ENCODE measurements at places on chromosomes 12 and 14. TPM values are rescaled to one million over a fixed set of nuclear protein-coding genes. Genes with fewer than 3 reads are reported as not detected.

DNA sequence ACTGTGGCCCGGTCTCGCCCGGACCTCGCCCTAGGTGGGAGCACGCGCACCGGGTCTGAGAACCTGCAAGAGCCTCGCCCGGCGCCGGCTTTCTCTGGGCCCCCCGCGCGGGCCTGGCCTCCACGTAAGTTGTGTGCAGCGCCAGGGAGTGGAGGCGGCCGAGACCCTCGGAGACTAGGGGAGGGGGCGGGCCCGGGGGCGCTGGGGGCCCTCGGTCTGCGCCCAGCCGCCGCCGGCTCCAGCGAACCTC is 183 bp upstream of the PRMT8 start:
- no peaks in the 10 kb centered on the region for H3K36me3 ChIP-seq
- H3K27me3 ChIP-seq = peaks cover 50% of the 10 kb centered on the region
- no peak overlapping the region for H3K4me3 ChIP-seq
- H3K27ac ChIP-seq = no peak overlapping the region

GRCh38 chr12:94182986-94183707 is 34.8 kb downstream of the PLXNC1 start:
- peaks cover 18% of the 10 kb centered on the region for H3K27me3 ChIP-seq
- H3K36me3 ChIP-seq = no peaks in the 10 kb centered on the region
- no peaks in the 10 kb centered on the region for H3K4me1 ChIP-seq
- no peak overlapping the region for H3K4me3 ChIP-seq
- no peak overlapping the region for H3K27ac ChIP-seq
- DNase-seq = no peak

- DNase-seq = peak; percentile 42
- no peaks in the 10 kb centered on the region for H3K27me3 ChIP-seq
- H3K27ac ChIP-seq = no peak overlapping the region
- no peaks in the 10 kb centered on the region for H3K4me1 ChIP-seq
Measured at GRCh38 chr12:95733141-95733825, 57.3 kb downstream of the NTN4 start.

- no peaks in the 10 kb centered on the region for H3K36me3 ChIP-seq
- H3K27ac ChIP-seq = no peak overlapping the region
- DNase-seq = no peak
- no peak overlapping the region for H3K4me3 ChIP-seq
Measured at GRCh38 chr12:94111302-94111701, 37.1 kb upstream of the PLXNC1 start.

GRCh38 chr14:29587761-29588470 is 339.7 kb downstream of the PRKD1 start:
- no peaks in the 10 kb centered on the region for H3K27me3 ChIP-seq
- DNase-seq = no peak
- no peak overlapping the region for H3K27ac ChIP-seq
- no peaks in the 10 kb centered on the region for H3K4me1 ChIP-seq
- H3K4me3 ChIP-seq = no peak overlapping the region

GRCh38 chr12:94805749-94806529 is 155.6 kb upstream of the TMCC3 start:
- no peak overlapping the region for H3K4me3 ChIP-seq
- peaks cover 8% of the 10 kb centered on the region for H3K4me1 ChIP-seq
- H3K27ac ChIP-seq = peak overlapping the region; percentile 53
- no peaks in the 10 kb centered on the region for H3K36me3 ChIP-seq
- peak; percentile 80 for DNase-seq

- no peak overlapping the region for H3K27ac ChIP-seq
- no peak for DNase-seq
Measured at GRCh38 chr12:131093604-131093955, 139.9 kb downstream of the ADGRD1 start.

- no peaks in the 10 kb centered on the region for H3K4me1 ChIP-seq
- H3K36me3 ChIP-seq = no peaks in the 10 kb centered on the region
- H3K27me3 ChIP-seq = no peaks in the 10 kb centered on the region
- H3K4me3 ChIP-seq = no peak overlapping the region
- DNase-seq = no peak
Measured at GRCh38 chr12:95240556-95240955, 22.9 kb downstream of the VEZT start.

GRCh38 chr12:42756841-42757623 is 167.5 kb upstream of the PRICKLE1 start:
- H3K27me3 ChIP-seq = no peaks in the 10 kb centered on the region
- no peaks in the 10 kb centered on the region for H3K36me3 ChIP-seq
- no peaks in the 10 kb centered on the region for H3K4me1 ChIP-seq
- H3K27ac ChIP-seq = no peak overlapping the region
- peak; percentile 44 for DNase-seq

GRCh38 chr12:105393587-105393986 is 63.1 kb downstream of the C12orf75 start:
- H3K27ac ChIP-seq = no peak overlapping the region
- peaks cover 10% of the 10 kb centered on the region for H3K4me1 ChIP-seq

- H3K27ac ChIP-seq = no peak overlapping the region
- peaks cover 18% of the 10 kb centered on the region for H3K36me3 ChIP-seq
- no peak overlapping the region for H3K4me3 ChIP-seq
- DNase-seq = no peak
- H3K27me3 ChIP-seq = no peaks in the 10 kb centered on the region
- no peaks in the 10 kb centered on the region for H3K4me1 ChIP-seq
Measured at GRCh38 chr14:100887728-100888335, 15.7 kb downstream of the RTL1 start.

DNA sequence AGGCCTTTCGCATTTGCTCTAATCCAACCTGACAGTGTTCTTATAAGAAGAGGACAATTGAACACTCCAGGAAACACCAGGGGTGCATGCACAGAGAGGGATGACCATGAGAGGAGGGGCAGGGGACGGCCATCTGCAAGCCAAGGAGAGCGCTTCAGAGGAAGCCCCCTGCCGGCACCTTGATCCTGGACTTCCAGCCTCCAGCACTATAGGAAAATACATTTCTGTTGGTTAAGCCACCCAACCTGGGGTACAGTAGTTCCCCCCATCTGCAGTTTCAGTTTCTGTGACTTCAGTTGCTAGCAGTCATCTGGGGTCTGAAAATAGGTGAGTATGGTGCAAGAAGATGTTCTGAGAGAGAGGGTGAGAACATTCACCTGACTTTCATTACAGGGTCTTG is 64.7 kb downstream of the CLMN start:
- H3K27me3 ChIP-seq = no peaks in the 10 kb centered on the region
- no peak overlapping the region for H3K4me3 ChIP-seq
- DNase-seq = no peak
- peaks cover 50% of the 10 kb centered on the region for H3K4me1 ChIP-seq
- H3K27ac ChIP-seq = no peak overlapping the region

GRCh38 chr14:26328791-26329190 is 269.0 kb downstream of the NOVA1 start:
- H3K4me3 ChIP-seq = no peak overlapping the region
- no peaks in the 10 kb centered on the region for H3K4me1 ChIP-seq
- no peak for DNase-seq
- no peak overlapping the region for H3K27ac ChIP-seq
- no peaks in the 10 kb centered on the region for H3K36me3 ChIP-seq

GRCh38 chr12:6771091-6771495 is 1.2 kb upstream of the LAG3 start:
- H3K27ac ChIP-seq = no peak overlapping the region
- no peaks in the 10 kb centered on the region for H3K27me3 ChIP-seq
- peaks cover 13% of the 10 kb centered on the region for H3K4me1 ChIP-seq
- no peak overlapping the region for H3K4me3 ChIP-seq
- DNase-seq = peak; percentile 69

- no peak overlapping the region for H3K4me3 ChIP-seq
- H3K27me3 ChIP-seq = peaks cover 9% of the 10 kb centered on the region
- H3K4me1 ChIP-seq = peaks cover 8% of the 10 kb centered on the region
Measured at GRCh38 chr12:122201381-122201780, 2.1 kb upstream of the B3GNT4 start.

GRCh38 chr12:12191008-12191407 is 75.8 kb downstream of the LRP6 start:
- no peaks in the 10 kb centered on the region for H3K27me3 ChIP-seq
- H3K27ac ChIP-seq = no peak overlapping the region
- H3K4me1 ChIP-seq = peaks cover 5% of the 10 kb centered on the region
- H3K4me3 ChIP-seq = no peak overlapping the region
- DNase-seq = peak; percentile 39

DNA sequence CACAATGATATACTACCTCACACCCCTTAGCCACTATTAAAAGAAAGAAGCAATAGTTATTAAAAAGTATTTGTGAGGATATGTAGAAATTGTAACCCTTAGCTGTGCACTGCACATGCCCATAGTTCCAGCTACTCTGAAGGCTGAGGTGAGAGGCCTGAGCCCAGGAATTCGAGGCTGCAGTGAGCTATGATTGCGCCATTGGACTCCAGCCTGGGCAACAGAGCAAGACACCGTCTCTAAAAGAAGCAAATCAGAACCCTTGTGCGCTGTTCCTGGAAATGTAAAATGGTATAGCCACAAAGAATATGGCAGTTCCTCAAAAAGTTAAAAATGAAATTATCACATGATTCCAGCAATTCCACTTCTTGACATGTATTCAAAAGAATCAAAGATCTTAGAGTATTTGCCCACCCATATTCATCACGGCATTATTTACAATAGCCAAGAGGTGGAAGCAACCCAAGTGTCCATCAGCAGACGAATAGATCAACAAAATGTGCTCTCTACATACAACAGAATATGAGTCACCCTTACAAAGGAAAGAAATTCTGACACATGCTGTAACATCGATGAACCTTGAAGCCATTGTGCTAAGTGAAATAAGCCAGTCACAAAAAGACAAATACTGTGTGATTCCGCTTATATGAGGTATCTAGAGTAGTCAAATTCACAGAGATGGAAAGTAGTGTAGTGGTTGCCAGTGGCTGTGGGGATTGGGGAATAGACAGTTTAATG is 23.7 kb upstream of the YLPM1 start:
- H3K36me3 ChIP-seq = peaks cover 2% of the 10 kb centered on the region
- no peak overlapping the region for H3K27ac ChIP-seq
- no peak for DNase-seq

GRCh38 chr14:102195446-102195845 is 55.7 kb downstream of the WDR20 start:
- peaks cover 7% of the 10 kb centered on the region for H3K36me3 ChIP-seq
- H3K4me1 ChIP-seq = no peaks in the 10 kb centered on the region
- no peak overlapping the region for H3K4me3 ChIP-seq
- no peak overlapping the region for H3K27ac ChIP-seq
- no peak for DNase-seq

- DNase-seq = no peak
- H3K4me3 ChIP-seq = no peak overlapping the region
- no peaks in the 10 kb centered on the region for H3K27me3 ChIP-seq
- no peak overlapping the region for H3K27ac ChIP-seq
- peaks cover 5% of the 10 kb centered on the region for H3K4me1 ChIP-seq
- H3K36me3 ChIP-seq = no peaks in the 10 kb centered on the region
Measured at GRCh38 chr12:104747955-104748354, 210.1 kb downstream of the SLC41A2 start.

DNA sequence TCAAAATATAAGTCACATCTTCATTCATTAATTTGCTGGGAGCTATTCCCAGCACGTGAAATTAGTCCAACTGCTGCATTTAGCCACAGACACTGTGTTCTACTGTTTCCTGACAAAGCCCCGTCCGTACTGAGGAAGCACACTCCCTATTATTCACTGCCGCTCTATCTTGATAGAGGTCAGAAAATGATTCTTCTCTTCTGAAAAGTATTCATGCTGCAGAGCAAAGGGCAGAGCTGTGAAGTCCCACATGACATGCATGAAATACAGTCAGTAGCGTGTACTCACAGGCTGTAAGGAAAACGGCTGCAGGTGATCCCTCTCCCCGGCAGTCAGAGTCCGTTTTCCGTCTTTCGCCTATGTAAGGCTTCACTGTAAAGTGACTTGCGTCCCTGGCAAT is 302.5 kb upstream of the FKBP4 start:
- no peak overlapping the region for H3K27ac ChIP-seq
- no peaks in the 10 kb centered on the region for H3K36me3 ChIP-seq
- H3K4me1 ChIP-seq = no peaks in the 10 kb centered on the region
- no peak overlapping the region for H3K4me3 ChIP-seq

- no peaks in the 10 kb centered on the region for H3K27me3 ChIP-seq
- H3K4me1 ChIP-seq = peaks cover 2% of the 10 kb centered on the region
- no peak overlapping the region for H3K4me3 ChIP-seq
Measured at GRCh38 chr14:24408764-24409163, 10.0 kb downstream of the NYNRIN start.

GRCh38 chr12:124030510-124030909 is 57.5 kb downstream of the ZNF664 start:
- H3K27ac ChIP-seq = no peak overlapping the region
- peak; percentile 33 for DNase-seq
- no peak overlapping the region for H3K4me3 ChIP-seq
- H3K4me1 ChIP-seq = peaks cover 14% of the 10 kb centered on the region
- H3K36me3 ChIP-seq = no peaks in the 10 kb centered on the region
- no peaks in the 10 kb centered on the region for H3K27me3 ChIP-seq

DNA sequence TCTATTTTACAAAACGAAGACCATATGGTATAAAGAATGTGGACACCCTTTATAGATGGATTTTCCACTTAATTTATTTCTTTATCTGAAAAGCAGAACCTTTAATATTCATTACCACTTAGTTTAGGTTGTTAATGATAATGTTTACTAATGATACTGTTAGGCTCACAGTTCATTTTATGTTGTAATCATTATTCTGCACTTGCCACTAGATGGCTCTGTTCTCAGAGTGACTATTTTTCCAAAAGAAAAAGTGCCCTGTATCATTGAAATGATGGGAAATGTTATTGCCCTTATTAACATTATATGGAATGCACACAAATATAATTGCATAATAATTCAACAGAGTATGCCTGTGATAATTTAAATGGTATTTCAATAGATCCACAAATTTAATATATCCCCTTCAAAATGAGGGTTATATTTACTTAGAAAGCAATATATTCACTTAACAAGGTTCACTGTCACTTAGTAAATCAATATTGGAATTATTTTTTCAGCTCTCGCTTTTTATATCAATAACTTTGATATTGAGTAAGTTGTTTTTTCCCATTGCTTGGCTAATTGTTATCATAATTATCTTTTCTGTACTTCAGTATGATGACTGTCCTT is 95.7 kb downstream of the PDE3A start:
- no peaks in the 10 kb centered on the region for H3K4me1 ChIP-seq
- H3K27ac ChIP-seq = no peak overlapping the region
- no peaks in the 10 kb centered on the region for H3K27me3 ChIP-seq

The GZMH gene
- not detected for total RNA-seq

The SART3 gene
- 50.7 TPM for total RNA-seq

The TTC9 gene
- total RNA-seq = not detected

The E2F7 gene
- 19.8 TPM for total RNA-seq

The SERPINA9 gene
- not detected for total RNA-seq

The EML5 gene
- 0.09 TPM for total RNA-seq

The MRPS35 gene
- 38.2 TPM for total RNA-seq

The PITPNM2 gene
- total RNA-seq = 15.9 TPM

The RND1 gene
- total RNA-seq = 4.0 TPM

Measured in endothelial cell of umbilical vein (primary cell).